ENCODE measurements at places on chromosomes 7 and 10. TPM values are rescaled to one million over a fixed set of nuclear protein-coding genes. Genes with fewer than 3 reads are reported as not detected.

- H3K27ac ChIP-seq: no peak overlapping the region
- H3K27me3 ChIP-seq: peaks cover 29% of the 10 kb centered on the region
- peaks cover 4% of the 10 kb centered on the region for H3K4me1 ChIP-seq
Measured at GRCh38 chr7:128407233-128407589, 2.6 kb downstream of the IMPDH1 start.

DNA sequence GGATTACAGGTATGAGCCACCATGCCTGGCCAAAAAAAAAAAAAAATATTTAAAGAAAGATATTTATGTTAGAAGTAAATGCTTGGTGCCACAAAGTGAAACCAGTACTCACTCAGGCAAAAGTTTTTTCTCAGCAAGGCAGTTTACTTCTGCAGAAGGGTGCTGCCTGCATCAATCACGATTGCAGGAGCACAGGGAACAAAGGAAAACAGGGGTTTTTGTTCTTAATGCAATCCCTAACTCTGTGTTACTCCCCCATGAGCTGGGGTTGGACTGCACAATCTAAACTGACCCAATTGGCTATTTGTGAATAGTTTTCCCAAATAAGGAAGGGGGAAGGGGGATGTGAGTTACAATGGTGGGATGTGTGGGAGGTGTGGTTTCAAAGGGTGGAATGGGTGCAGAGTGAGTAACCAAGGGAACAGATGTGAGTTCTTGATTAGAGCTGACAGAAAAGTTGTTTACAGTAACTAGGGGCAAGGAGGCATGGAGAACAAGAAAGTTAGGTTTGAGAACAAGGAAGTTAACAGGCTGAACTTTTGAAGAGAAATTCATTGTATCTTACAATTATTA is 255.4 kb downstream of the TYW1 start:
- H3K4me3 ChIP-seq: no peak overlapping the region
- no peak for DNase-seq
- H3K27me3 ChIP-seq: no peaks in the 10 kb centered on the region
- no peak overlapping the region for H3K27ac ChIP-seq
- peaks cover 19% of the 10 kb centered on the region for H3K36me3 ChIP-seq

DNA sequence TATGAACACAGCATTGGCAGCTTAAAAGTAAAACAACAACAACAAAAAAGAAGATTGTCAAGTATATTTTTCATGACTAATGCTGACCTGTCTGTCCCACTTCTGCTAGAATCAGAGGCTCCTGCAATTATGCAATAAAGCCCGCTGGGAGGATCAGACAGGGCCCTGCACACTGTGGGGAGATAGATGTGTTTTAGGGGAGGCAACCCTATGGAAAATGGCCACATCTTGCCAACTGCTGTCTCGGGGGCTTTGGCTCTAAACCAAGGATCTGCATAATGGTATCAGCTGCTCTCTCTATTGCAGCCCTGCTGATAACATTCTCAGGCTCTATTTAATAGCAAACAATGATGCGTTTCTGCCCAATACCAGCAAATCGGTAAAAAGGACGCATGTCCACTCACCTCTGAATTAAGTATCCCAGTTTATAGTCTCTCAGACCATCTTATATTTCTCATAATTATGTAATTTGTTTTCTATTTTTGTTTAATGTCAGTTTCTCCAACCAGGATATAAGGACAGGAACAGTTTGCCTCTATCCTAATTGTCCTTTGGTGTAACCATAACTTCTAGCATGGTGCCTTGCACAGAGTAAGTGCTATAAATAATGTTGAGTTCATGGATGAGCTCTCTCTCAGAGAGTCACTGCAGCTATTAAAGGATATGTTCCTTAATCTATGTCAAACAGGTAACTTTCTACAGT is 15.3 kb upstream of the PRKAR2B start:
- no peaks in the 10 kb centered on the region for H3K4me1 ChIP-seq
- no peak overlapping the region for H3K4me3 ChIP-seq
- DNase-seq: no peak
- no peaks in the 10 kb centered on the region for H3K27me3 ChIP-seq
- no peak overlapping the region for H3K27ac ChIP-seq
- 0 out of 2 replicates have a peak, but pooled peaks cover 1% of the 10 kb centered on the region for H3K36me3 ChIP-seq

DNA sequence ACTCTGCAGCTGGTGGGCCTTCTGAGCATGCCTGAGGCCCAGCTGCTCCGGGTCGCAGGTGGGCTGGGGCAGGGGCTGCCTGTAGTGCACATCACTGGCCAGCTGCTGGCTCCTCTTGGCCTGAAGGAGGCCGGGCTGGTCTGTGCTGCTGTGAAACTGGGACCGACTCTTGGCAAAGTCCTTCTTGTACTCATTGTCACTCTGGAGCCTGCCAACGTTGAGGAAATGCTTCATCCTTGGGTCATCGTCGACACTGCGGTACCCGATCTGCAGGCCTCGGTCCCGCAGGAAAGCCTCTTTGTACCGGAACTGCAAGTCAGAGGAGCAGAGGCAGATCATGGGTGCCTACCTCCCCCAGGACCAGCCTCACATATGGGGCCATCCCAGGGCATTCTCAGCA is 37.7 kb downstream of the HABP2 start:
- no peak overlapping the region for H3K4me3 ChIP-seq
- no peaks in the 10 kb centered on the region for H3K36me3 ChIP-seq
- no peak for DNase-seq
- H3K4me1 ChIP-seq: no peaks in the 10 kb centered on the region
- no peak overlapping the region for H3K27ac ChIP-seq

GRCh38 chr7:128120116-128120515 is 88.9 kb upstream of the LRRC4 start:
- H3K4me3 ChIP-seq: no peak overlapping the region
- H3K27ac ChIP-seq: no peak overlapping the region
- no peaks in the 10 kb centered on the region for H3K4me1 ChIP-seq
- no peak for DNase-seq
- H3K36me3 ChIP-seq: no peaks in the 10 kb centered on the region
- H3K27me3 ChIP-seq: no peaks in the 10 kb centered on the region

- H3K4me1 ChIP-seq: peaks cover 2% of the 10 kb centered on the region
- no peak overlapping the region for H3K4me3 ChIP-seq
- DNase-seq: no peak
- no peak overlapping the region for H3K27ac ChIP-seq
- H3K36me3 ChIP-seq: peaks cover 4% of the 10 kb centered on the region
Measured at GRCh38 chr10:124394583-124394982, 24.1 kb downstream of the OAT start.

The ITGA8 gene
- total RNA-seq: not detected

The MBLAC1 gene
- 1.6 TPM for total RNA-seq

Measured in H9 (cell line).